GDM1 (cell line): ENCODE measurements at places on chromosomes 7 and 10.

- DNase-seq = no peak
These were observed 83.3 kb upstream of the MKLN1 start for GRCh38 chr7:131244259-131244852.

DNA sequence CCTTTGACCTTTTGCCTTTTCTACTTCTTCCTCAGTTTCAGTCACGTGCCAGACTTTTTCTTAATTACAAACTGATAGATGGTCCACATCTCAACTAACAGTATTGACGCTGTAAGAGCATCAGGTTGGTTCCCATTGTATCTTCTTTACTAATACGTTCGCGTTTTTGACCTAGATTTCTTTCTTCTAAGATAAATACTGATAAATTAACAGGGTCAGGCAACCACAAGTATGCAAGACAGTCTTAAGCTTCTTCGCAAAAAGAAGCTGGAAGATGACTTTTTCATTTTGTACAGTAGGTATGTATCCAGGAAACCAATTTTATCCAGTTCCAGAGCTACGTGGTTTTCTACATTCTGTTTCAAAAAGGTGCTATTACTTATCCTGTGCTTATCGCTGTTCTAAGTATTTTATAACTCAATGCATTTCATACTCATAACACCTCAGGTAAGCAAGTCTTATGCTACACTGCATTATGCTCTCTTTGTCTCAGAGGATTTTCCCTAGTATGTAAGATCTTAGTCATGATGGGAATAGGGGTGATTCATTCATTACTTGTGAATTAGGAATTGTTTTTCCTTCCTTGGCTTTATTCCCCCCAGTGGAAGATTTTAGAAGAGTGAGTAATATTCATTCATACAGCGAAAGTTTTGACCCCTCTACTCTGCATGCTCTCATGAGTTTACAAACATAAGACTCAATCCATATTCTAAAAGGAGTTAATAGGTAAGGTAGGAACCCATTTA, 955 bp downstream of the DUS4L start:
- DNase-seq = no peak

- DNase-seq = no peak
These were observed 232.9 kb upstream of the NPY start for GRCh38 chr7:24050991-24051560.

- no peak for DNase-seq
These were observed 19.9 kb downstream of the UPF2 start for GRCh38 chr10:12022580-12023257.
